ENCODE measurements at places on chromosomes 5 and 9.

DNA sequence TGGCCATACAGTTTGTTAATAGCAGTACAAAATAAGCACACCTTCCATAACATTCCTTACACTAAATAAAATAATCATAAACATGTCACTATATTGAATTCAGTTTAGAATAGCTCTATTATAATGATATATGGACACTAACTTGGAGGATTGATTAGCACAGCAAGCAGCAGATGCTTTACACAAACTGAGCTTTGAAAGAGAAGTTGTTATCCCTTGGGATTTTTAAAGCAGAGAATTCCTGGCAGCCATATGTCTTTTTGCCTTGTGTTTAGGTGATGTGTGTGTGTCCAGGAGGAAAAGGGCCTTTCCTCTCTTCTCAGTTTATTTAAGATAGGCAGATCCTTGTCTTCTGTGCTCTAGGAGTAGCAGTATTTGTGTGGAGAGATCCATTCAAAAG is 232.2 kb upstream of the GRIN3A start:
- DNase-seq: no peak

DNA sequence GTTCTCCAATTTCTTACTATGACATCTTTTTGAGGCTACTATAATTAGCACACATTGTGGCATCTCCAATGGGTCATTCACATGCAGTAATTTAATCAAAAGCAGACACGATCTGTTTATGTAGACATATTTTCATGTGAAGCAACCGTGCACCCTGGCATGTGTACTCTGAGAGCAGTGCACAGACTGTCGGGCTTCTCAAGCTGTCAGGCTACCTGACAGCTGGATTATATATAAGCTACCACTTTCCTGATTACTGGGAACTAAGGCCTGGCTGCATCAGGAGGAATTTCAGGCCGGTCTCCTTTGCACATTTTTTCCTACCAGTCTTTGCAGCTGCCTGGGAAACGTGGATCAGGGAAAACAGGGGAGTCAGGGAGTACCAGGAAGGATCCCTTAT is 197.5 kb downstream of the MAPKAP1 start:
- DNase-seq: no peak

DNA sequence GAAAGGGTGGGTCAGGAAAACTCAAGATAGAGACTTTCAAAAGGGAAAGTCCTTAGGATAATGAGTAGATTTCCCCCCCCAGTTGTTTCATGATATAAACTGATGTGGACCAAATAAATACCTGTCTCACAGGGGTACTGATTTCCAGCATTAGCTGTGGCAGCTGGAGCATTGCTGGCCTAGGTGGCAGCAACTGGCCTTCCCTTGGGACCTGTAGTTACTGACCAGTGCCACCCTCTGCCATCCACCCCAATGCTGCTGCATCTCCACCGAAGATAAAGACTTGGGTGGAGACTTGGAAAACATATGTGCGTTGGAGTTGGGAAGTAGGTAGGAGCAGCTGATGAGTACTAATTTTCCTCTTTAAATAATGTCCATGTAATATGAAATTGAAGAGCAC is 71.8 kb downstream of the SYK start:
- no peak for DNase-seq

GRCh38 chr5:175337680-175338079 is 106.3 kb downstream of the DRD1 start:
- DNase-seq: no peak

DNA sequence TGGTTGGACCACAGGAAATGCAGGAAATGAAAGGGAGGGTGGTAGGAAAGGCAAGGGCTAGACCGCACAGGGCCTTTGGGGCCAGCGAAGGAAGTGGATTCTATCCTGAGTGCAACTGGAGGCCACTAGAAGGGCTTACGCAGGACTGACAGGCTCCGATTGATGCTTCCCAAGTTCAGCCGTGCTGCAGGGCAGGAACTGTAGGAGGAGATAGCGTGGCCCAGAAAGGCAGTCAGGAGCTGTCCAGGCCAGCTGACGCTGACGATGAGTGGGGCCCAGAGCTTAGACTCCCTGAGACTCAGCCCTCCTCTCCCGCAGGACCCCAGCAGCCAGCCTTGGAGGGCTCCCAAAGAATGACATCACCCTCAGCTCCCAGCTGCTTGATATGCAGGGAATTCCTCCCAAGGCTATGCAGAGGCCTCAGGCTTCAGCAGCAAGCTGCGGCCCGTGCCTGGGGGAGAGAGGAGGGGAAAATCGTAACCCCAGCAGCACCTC is 48.8 kb downstream of the KCNIP1 start:
- no peak for DNase-seq

- no peak for DNase-seq
Measured at GRCh38 chr5:76836181-76836580, 13.6 kb upstream of the S100Z start.

Data from stimulated activated CD8-positive, alpha-beta memory T cell treated with anti-CD3 and anti-CD28 coated beads, Interleukin-4, amount 100 ng/mL, for 1 hour (primary cell).